Left lung (tissue), 14 donors: ENCODE measurements at places on chromosomes 16 and 17.

DNA sequence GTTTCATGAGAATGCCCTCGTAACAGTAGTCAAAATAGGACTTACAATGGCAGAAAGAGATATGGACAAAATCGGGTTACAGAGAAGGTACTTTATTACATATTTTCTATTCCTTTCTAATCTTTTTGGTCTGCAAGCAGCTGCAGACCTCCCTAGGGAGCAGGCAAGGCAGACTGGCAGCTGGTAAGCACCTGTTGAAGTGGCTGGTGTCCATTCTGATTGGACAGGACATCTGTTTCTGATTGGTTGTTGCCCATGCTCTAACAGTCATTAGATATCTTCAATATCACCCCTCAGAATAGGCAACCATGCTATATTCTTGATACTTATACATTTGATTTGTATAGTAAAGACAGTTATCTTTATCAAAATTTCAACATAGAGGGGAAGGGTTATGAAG lies 606.3 kb downstream of the KCNJ2 start:
- H3K27me3 ChIP-seq: no peaks in the 10 kb centered on the region
- no peaks in the 10 kb centered on the region for H3K36me3 ChIP-seq
- H3K27ac ChIP-seq: no peak overlapping the region
- no peak for DNase-seq
- no peak overlapping the region for H3K4me3 ChIP-seq

DNA sequence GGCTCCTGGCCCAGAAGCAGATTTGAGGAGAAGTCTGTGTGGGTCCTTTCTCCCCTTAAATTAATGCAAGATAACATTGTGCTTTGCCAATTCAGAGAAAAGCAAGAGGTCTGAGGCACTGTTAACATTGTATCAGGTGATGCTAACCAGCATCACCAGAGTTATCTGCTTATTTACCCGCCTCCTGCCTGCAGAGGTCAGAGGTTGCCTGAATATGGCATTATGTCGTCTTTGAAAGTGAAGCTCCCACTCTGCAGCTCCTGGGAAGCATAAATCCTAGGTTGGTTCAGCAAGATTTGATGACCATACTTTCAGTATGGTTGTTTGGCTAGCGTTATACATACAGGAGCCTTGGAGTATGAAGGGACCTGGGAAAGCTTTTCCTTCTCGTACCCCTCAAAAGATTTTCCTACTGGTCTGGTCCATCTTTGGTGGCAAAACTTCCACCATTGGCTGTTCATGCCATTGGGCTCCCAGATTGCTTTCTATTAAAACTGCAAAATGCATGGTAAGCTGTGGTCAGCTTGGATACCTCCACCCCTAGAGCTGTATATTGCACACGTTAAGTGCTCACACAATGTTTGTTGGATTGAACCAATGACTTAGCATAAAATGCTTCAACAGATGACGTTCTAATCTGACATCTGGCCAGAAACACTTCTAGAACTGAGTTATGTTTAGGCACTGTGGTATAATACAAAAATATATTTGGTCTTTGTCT lies 24.1 kb downstream of the CHD9 start:
- peaks cover 2% of the 10 kb centered on the region for H3K4me1 ChIP-seq
- H3K27me3 ChIP-seq: no peaks in the 10 kb centered on the region
- H3K27ac ChIP-seq: no peak overlapping the region
- H3K4me3 ChIP-seq: no peak overlapping the region

GRCh38 chr16:73095142-73095820 lies 47.4 kb upstream of the ZFHX3 start:
- H3K4me3 ChIP-seq: no peak overlapping the region
- no peak overlapping the region for H3K27ac ChIP-seq
- no peaks in the 10 kb centered on the region for H3K36me3 ChIP-seq
- no peaks in the 10 kb centered on the region for H3K4me1 ChIP-seq

DNA sequence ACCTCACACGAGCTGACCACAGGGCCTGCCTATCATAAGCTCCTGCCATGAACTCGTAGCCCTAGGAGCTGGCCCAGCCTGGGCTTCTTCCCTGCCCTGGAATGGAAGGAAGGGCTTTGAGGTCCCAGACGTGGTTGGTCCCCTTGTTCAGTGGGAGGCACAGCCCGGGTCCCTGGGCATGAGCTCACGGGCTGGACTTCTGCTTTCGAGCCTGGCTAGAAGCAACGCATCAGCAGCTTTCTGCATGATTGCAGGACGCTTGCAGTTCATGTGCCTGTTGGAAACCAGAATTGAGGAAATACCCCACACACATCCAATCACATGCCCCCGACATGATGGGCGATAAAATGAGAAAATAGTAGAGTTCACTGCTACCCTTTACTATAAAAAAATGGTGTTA lies 293.3 kb downstream of the MAF start:
- H3K4me3 ChIP-seq: no peak overlapping the region
- DNase-seq: peak; percentile 85
- H3K36me3 ChIP-seq: no peaks in the 10 kb centered on the region
- H3K4me1 ChIP-seq: no peaks in the 10 kb centered on the region

- H3K4me1 ChIP-seq: peaks cover 61% of the 10 kb centered on the region
- DNase-seq: no peak
- H3K4me3 ChIP-seq: peak overlapping the region; percentile 98
- H3K36me3 ChIP-seq: peaks cover 38% of the 10 kb centered on the region
- peak overlapping the region; percentile 88 for H3K27ac ChIP-seq
These were observed 943 bp downstream of the DYNC1LI2 start for GRCh38 chr16:66750279-66751052.
